ENCODE measurements at places on chromosomes 2 and 18.

GRCh38 chr2:37632310-37632709 is 39.1 kb downstream of the CDC42EP3 start:
- DNase-seq: no peak

GRCh38 chr2:128513116-128513960 is 194.7 kb upstream of the HS6ST1 start:
- no peak for DNase-seq

GRCh38 chr18:6866552-6867085 is 137.1 kb downstream of the ARHGAP28 start:
- DNase-seq: no peak

DNA sequence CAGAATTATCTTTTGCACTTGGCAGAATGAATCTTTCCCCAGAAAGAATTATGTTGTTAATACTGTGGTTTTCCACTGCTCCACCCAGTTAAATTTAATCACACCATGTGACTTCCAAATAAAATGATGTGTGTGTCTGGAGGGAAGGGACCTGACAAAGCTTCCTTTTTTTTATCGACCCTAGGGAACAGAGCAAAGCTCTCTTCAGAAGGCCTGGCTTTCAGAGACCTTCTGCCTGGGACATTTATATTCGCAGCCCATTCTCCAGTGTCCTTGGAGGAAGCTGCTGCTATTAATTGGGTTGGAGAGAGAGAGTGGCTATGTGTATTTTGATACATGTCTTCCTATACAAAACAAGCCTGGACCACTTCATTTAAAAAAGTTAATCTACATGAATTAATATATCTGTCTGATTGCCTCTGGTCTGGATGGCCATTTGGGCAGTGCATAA is 233.7 kb downstream of the PRKCE start:
- no peak for DNase-seq

GRCh38 chr2:213306316-213306942 is 22.2 kb downstream of the SPAG16 start:
- DNase-seq: no peak

- no peak for DNase-seq
These were observed 106.7 kb downstream of the MEIS1 start for GRCh38 chr2:66541646-66542045.

GRCh38 chr2:32210767-32211408 is 45.2 kb downstream of the SLC30A6 start:
- DNase-seq: no peak

- no peak for DNase-seq
These were observed 535.5 kb downstream of the XIRP2 start for GRCh38 chr2:167423731-167424130.

Data from T-helper 2 cell treated with Interferon-gamma antibody and Interleukin-4, amounts not matched to agents 5 μg/mL and 100 μg/mL, for 36 hours (primary cell).